HuH-7.5 (cell line): ENCODE measurements at places on chromosomes 1 and 21.

GRCh38 chr21:24204641-24205040 is 1402.6 kb downstream of the MRPL39 start:
- DNase-seq: no peak

GRCh38 chr1:61585714-61586113 is 139.2 kb downstream of the TM2D1 start:
- no peak for DNase-seq

DNA sequence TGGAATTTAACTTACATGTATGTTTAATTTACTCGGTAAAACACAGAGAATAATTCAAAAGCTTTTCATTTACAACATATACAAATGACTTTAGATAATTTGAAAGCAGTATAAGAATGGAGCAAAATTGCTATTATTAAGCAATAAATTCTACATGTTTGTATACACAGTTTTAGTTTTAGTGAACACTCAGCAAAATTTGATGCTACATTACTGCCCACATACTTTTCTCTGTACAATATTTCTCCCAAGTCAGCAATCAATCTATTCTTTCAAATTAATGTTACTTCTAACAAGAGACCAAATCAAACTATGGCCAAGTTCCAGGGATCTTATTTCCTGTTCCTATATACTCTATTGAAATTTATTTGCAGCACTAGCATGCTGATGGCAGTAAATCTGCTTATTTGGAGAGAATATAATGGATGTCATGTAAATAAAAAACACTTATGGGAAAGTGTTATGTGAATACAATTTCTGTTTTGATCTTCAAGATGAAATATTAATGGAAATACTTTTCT is 82.6 kb upstream of the BRINP3 start:
- DNase-seq: no peak

DNA sequence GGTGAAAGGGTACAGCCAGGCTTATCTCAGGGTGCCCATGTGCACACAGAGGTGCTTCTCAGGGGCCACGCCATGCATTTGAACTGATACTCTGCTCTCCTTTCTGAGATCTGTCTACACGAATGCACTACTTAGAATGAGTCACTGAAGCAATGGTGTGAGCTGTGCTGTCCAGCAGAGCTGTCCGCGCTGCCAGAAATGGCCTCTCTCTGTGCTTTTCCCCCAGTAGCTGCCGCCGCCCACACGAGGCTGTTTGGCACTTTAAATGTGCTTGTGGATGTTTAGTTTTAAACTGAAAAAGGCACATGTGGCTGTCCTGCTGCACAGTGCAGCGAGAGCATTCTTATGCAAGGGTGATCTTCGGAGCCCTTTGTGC is 87.1 kb upstream of the COL6A1 start:
- DNase-seq: no peak

DNA sequence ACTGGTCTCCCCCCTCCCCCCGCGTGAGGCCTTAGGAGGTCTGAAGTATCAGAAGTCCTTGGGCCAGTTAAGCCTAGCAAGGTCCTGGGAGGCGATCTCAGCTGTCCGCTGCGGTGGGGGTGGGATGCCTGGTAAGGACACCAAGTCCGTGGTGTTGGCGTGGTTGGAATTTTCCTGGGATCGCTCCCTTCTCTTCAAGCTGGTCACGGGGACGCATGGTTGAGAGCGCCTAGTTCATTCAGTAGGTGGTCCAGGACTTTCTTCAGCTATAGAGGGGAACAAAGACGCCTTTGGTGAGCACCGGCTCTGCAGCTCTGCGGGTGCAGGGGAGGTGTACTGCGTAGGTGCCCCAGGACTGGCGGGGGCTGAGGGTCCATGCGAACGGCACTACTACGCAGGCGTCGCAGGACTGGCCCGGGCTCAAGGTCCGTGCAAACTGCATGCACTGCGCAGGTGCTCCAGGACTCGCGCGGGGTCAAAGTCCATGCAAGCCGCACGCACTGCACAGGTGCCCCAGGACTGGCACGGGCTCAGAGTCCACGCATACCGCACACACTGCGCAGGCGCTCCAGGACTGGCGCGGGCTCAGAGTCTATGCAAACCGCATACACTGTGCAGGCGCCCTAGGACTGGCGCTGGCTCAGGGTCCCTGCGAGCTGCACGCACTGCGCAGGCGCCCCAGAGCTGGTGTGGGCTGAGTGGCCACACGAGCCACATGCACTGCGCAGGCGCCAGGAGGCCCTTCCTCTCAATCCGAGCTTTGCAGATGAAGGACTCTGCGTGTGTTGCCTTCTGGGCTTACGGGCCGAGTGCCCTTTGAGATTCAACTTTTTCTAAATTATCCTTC is 36.6 kb upstream of the HMGN1 start:
- DNase-seq: peak; percentile 86

DNA sequence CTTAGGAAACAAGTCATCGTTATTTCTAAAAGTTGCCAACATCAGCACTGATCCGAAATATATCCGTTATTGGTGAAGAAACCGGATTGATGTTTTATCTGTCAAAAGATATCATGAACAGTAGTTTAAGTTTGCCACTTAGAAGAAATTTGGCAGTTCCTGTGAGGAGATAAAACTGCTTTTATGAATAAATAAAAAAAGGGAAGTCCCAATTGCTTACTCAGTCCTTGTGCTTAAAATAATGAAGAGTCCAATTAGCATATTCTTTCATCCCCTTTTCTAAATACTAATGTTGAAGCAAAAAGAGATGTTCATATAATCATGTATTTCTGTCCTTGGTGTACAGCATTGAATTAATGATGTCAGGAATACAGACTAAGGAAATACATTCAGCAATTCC is 164.6 kb downstream of the NCAM2 start:
- DNase-seq: no peak

- no peak for DNase-seq
These were observed 891.1 kb downstream of the USP25 start for GRCh38 chr21:16620786-16621320.

GRCh38 chr21:45941717-45942546 is 39.6 kb upstream of the COL6A1 start:
- no peak for DNase-seq

GRCh38 chr1:62288224-62288623 is 31.0 kb downstream of the KANK4 start:
- DNase-seq: no peak

- no peak for DNase-seq
These were observed 56.8 kb upstream of the PTGFRN start for GRCh38 chr1:116852910-116853309.

GRCh38 chr1:214008791-214009422 is 21.1 kb downstream of the PROX1 start:
- DNase-seq: no peak

GRCh38 chr1:238029126-238029525 is 138.4 kb upstream of the ZP4 start:
- DNase-seq: no peak

DNA sequence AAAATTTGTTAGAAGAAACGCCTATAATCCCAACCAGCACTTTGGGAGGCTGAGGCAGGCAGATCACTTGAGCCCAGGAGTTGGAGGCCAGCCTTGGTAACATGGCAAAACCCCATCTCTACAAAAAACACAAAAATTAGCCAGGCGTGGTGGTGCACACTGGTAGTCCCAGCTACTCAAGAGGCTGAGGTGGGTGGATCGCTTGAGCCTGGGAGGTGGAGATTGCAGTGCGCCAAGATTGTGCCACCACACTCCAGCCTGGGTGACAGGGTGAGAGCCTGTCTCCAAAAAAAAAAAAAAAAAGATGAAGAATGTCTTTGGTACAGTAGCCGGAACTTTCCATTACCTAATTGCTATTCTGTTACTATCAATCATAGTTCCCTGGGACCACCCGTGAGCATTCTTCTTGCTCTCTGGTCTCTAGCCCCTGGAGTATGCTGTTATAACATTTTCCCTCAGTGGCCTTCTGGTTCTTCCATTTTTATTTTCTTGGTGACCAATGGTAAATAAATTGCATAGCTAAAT is 43.4 kb downstream of the WASF2 start:
- DNase-seq: no peak

- DNase-seq: no peak
These were observed 28.1 kb upstream of the ZYG11A start for GRCh38 chr1:52814465-52814864.

DNA sequence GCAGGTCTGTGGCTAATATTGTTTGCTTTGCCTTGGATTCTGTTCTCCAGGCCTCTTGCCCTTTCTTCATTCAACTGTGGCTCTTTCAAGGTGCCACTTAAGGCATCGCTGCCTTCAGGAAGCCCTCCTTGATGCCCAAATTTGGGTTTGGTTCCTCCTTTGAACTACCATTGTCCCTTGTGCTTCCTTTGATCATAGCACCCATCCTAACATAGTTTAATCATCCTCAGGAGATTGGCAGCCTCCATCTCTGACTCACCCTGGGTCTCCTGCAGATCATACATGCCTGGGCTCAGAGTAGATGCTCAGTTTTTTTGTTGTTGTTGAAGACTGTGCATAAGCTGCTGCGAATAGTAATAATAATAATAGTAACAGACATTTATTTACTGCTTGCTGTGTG is 54.4 kb upstream of the ACOT11 start:
- DNase-seq: no peak

- DNase-seq: no peak
These were observed 34.5 kb downstream of the UCK2 start for GRCh38 chr1:165861911-165862310.

- DNase-seq: no peak
These were observed 3.8 kb upstream of the OR2L5 start for GRCh38 chr1:248009681-248010080.

DNA sequence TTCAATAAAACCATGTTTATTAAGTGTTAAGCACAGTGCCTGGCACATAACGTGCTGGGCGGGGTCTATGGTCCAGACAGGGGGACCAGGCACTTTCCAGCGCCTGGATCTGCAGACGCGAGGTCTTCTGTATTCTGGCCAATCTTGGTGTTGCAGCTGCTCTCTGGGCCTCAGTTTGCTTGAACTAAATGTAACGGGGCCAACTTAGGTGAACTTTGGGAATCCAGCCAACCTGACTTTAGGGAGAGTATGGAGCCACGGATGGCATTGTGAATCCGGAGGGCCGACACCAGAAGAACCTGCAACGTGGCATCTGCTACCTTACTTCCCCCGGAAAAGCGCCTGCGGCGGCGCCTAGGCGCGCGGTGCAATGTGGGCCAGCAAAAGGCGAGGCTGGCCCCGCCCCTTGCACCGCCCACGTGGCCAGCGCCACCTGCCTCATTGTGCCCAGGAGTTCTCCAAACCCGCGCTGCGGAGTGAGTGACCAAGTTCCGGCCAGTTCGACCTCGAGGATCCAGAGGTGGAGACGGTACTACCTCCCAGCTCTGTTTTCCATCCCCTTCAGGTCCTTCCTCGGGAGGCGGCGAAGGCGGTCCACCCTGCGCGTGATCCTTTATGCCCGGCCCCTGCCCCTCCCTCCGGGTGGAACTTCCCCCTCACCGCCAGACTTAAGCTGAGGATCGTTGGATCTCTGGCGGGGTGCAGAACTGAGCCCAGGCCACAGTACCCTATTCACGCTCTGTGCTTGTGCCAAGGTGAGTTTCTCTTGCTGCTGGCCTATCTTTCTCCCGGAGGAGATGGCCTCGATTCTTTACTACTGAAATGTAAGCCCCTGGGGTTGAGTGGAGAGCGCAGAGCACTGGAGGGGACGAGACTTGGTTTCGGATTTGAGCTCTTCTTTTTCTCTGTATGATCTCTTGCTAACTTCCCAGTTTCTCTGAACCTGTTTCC is at the start of gene AKR1A1:
Gene AKR1A1, plus strand, starts transcription at position 426 of the 951 bp plus-strand sequence. CDS start 10,969 bp downstream, outside the sequence.
- DNase-seq: peak; percentile 61

GRCh38 chr1:217389895-217390294 is 241.0 kb downstream of the GPATCH2 start:
- no peak for DNase-seq

DNA sequence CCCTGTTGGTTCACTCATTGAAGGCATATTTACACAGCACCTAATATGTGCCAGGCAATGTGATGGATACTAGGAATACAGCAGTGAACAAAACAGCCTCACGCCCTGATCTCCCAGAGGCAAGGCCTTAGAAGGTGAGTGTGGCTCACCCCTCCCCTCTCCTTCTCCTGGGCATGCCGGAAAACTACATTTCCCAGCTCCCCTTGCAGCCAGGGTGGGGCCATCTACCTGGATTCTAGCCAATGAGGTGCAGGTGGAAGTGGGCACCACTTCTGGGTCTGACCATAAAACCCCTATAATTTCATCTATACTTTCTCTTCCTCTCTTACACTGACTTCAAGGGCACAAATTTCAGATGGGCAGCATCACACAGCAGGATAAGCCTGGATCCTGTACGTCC is 63.8 kb downstream of the FBXO2 start:
- DNase-seq: no peak

DNA sequence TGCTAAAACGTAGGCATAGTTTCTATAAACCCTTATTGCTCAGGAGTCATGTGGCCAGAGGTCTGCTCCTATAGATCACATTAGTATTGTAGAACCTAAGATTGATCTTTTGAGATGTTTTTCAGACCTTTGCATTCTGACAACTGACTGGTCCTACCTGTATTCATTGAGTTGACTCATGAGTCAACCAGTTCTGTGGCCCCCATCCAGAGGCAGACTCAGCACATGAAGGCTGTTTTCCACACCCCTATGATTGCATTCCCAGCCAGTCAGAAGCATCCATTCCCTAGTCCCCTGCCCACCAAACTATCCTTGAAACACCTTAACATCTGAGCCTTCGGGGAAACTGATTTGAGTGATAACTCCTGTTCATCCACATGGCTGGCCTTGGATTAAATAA is 451.7 kb downstream of the SIPA1L2 start:
- no peak for DNase-seq

DNA sequence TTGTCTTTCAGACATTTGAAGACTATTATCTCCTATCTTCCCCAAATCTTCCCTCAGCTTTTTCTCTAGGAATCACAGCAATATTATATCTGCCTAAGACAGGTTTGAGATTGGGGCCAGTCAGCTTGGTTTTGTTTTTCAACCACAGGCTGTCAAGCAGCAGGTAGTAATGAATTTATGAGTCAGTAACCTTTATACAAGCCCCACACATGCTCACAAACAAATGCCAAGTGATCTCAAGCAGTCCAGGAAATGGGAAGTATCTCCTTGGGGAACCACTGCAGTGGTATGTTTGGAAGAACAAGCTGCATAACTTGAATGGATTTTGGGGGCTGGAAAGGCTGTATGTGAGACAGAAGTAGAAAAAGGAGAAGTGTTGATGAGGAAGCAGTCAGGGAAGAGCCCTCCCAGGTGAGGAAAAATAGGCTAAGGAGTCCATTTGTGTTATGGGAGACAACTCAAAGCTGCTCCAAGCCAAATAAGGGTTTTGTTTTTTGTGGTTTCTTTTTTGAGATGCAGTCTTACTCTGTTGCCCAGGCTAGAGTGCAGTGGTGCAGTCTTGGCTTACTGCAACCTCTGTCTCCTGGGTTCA is 2.1 kb downstream of the DHDDS start:
- no peak for DNase-seq

- no peak for DNase-seq
These were observed 794 bp upstream of the TOR3A start for GRCh38 chr1:179080866-179081686.

DNA sequence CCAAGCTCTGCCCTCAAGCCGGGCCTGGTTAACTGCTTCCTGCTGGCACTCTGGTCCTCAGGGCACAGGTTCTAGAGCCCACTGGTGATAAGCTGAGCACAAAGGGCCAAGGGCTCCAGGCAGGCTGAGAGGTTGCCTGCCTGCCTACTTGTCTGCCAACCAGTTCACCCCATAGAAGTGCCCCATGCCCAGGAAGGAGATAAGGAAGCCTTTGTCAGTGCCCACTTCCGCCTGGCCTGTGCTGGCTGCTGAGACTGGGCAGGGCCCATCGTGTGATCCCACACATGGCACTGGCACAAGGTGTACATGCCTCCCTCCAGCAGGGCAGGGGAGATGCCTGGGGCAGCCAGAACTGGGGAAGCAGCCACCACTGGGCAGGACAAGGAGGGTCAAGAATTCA is 24.1 kb downstream of the SLC9A1 start:
- no peak for DNase-seq
